ENCODE measurements at places on chromosomes 5 and 9. TPM values are rescaled to one million over a fixed set of nuclear protein-coding genes. Genes with fewer than 3 reads are reported as not detected.

SLC9A3 gene
- 2.6 TPM for polyA plus RNA-seq

NTMT1 gene
- polyA plus RNA-seq = 32.4 TPM

LCN15 gene
- polyA plus RNA-seq = 0.06 TPM

CD180 gene
- polyA plus RNA-seq = 0.82 TPM

ZBTB26 gene
- 17.8 TPM for polyA plus RNA-seq

EDIL3 gene
- polyA plus RNA-seq = 47.9 TPM

CDC14B gene
- 29.3 TPM for polyA plus RNA-seq

PRUNE2 gene
- 16.7 TPM for polyA plus RNA-seq

ARSI gene
- 2.2 TPM for polyA plus RNA-seq

CAMK2A gene
- polyA plus RNA-seq = 2.4 TPM

PCDHGA2 gene
- 7.3 TPM for polyA plus RNA-seq

IL7R gene
- polyA plus RNA-seq = 1.6 TPM

All from left renal pelvis (tissue), 4 donors.